Activated naive CD4-positive, alpha-beta T cell treated with anti-CD3 and anti-CD28 coated beads, Interleukin-2, amount 10 ng/mL, durations not matched to agents 7 days and 5 days (primary cell): ENCODE measurements at places on chromosomes 4 and X.

DNA sequence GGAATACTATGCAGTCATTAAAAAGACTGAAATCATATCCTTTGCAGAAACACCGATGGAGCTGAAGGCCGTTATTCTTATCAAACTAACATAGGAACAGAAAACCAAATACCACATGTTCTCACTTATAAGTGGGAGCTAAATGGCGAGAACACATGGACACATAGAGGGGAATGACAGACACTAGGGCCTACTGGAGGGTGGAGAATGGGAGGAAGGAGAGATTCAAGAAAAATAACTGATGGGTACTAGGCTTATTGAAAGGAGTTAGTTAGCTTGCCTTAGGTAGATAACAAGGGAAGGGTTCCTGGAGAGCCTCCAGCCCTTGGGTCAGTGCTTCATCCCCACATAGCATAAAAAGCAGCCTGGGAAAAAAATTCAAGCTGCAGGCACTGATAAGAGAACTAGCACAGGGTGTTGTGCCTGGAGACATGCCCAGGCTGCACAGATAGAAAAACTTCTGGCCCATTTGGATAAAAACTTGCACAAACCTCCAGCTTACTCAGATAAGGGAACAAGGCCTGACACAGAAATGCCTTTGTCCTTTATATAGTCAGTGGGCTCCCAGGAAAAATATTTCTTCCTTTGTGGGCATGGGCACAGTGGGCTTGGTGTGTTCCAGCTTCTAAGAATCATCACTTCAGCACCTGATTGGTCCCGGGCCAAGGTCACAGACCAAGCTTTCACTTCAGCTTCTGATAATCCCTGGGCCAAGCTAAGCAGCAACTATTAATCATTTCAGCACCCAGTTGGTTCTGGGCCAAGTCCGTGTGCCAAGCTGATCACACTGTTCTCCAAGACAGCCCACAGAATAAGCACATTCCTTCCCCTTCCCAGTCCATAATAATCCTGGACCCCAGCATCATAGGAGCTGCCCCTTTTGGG, 23.1 kb upstream of the PWWP3B start:
- no peak overlapping the region for H3K4me3 ChIP-seq
- H3K36me3 ChIP-seq: no peaks in the 10 kb centered on the region
- no peaks in the 10 kb centered on the region for H3K27me3 ChIP-seq
- no peak overlapping the region for H3K27ac ChIP-seq
- no peaks in the 10 kb centered on the region for H3K4me1 ChIP-seq

DNA sequence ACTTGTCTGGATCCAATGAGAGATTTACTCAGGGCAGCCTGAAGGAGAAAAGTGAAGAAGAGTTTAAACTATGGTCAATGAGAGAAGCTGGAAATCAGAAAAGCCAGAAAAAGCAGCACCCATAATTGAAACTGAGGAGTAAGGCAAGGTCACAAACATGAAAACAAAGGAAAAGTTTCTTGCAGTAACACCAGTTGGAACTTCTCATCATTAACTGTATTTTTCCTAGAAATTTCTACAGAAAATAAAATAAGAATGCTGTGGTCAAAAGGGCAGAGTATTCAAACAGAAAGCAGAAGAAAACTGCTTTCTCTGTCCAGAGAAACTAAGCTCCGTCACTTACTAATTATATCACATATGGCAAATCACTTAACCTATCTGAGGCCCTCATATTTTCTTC, 102.2 kb downstream of the OR13H1 start:
- no peaks in the 10 kb centered on the region for H3K27me3 ChIP-seq
- H3K36me3 ChIP-seq: no peaks in the 10 kb centered on the region
- H3K4me1 ChIP-seq: no peaks in the 10 kb centered on the region
- H3K27ac ChIP-seq: no peak overlapping the region
- no peak for DNase-seq

GRCh38 chr4:92970996-92971395, 667.2 kb downstream of the GRID2 start:
- H3K4me1 ChIP-seq: no peaks in the 10 kb centered on the region
- DNase-seq: no peak
- H3K4me3 ChIP-seq: no peak overlapping the region
- no peaks in the 10 kb centered on the region for H3K27me3 ChIP-seq
- no peak overlapping the region for H3K27ac ChIP-seq

GRCh38 chr4:89078300-89078699, 21.3 kb upstream of the FAM13A start:
- peaks cover 2% of the 10 kb centered on the region for H3K36me3 ChIP-seq
- no peaks in the 10 kb centered on the region for H3K27me3 ChIP-seq
- H3K27ac ChIP-seq: no peak overlapping the region
- H3K4me3 ChIP-seq: no peak overlapping the region

DNA sequence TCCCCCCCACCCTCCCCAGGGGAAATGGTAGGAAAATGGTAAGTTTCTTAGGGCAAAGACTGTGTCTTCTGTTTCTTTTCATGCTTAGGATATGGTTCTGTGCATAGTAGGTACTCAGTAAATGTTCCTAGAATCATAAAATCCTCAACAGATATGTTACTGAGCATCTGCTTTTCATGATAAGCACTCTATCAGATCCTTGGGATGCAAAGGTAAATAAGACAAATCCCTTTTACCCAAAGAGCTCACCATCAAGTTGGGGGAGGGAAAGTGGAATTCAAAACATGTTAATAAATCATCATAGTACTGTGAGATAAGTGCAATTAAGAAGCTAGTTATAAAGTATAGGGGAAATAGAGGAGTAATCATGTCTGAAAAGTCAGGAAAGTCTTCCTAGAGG, 67.9 kb upstream of the OGT start:
- H3K27me3 ChIP-seq: no peaks in the 10 kb centered on the region
- H3K4me3 ChIP-seq: no peak overlapping the region
- H3K36me3 ChIP-seq: peaks cover 48% of the 10 kb centered on the region
- no peaks in the 10 kb centered on the region for H3K4me1 ChIP-seq
- no peak for DNase-seq
- no peak overlapping the region for H3K27ac ChIP-seq

- no peak overlapping the region for H3K27ac ChIP-seq
- no peak for DNase-seq
- H3K4me3 ChIP-seq: no peak overlapping the region
- H3K27me3 ChIP-seq: no peaks in the 10 kb centered on the region
- H3K36me3 ChIP-seq: peaks cover 1% of the 10 kb centered on the region
These were observed 54.7 kb downstream of the FAM193A start for GRCh38 chr4:2591189-2591588.
